ENCODE measurements at places on chromosomes 1 and 21. TPM values are rescaled to one million over a fixed set of nuclear protein-coding genes. Genes with fewer than 3 reads are reported as not detected.

Gene SERPINC1
- total RNA-seq: 0.32 TPM

Gene TEX38
- total RNA-seq: not detected

Gene TNNT2
- total RNA-seq: 3.9 TPM

Gene TSPAN2
- 0.68 TPM for total RNA-seq

Gene CYP2J2
- 8.8 TPM for total RNA-seq

Gene LCA5L
- 0.80 TPM for total RNA-seq

Gene COL8A2
- 2.7 TPM for total RNA-seq

Gene LCE2B
- total RNA-seq: not detected

Gene SPRR5
- 3.5 TPM for total RNA-seq

Gene CLEC20A
- total RNA-seq: not detected

Gene ARHGAP30
- total RNA-seq: 6.0 TPM

Gene BCAN
- total RNA-seq: not detected
